ENCODE measurements at places on chromosomes 1 and 21.

GRCh38 chr1:119865627-119866026, 30.7 kb downstream of the ADAM30 start:
- DNase-seq = no peak

DNA sequence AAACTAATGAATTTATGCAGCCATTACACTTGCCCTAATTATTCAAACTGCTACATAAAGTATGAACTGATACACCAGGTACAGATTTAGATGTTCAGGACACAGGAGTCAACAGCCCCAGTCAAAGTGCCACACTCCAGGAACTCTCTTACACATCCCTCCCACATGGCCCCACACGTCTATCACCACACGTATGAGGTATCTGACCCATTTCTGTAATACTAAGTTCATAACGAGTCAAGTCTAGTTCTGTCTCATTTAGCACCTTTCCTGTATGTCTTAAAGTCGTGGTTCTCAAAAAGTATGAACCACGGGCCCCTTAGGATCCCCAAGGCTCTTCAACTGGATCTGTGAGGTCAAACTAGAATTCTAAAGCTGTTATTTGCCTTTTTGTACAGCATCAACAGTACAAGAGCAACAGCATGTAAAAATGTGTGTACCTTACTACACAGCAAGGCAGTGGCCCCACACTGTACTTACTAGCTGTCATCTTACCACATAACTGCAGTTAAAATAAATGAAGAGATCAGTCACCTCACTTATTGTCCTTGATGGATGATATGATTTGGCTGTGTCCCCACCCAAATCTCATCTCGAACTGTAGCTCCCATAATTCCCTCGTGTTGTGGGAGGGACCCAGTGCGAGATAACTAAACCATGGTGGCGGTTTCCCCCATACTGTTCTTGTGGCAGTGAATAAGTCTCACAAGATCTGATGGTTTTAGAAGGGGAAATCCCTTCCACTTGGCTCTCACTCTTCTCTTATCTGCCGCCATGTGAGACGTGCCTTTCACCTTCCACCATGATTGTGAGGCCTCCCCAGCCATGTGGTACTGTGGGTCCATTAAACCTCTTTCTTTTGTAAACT, 42.6 kb downstream of the SIPA1L2 start:
- no peak for DNase-seq

GRCh38 chr21:42607525-42608102, 45.8 kb upstream of the PDE9A start:
- DNase-seq = no peak

GRCh38 chr1:164693564-164694359, 134.8 kb downstream of the PBX1 start:
- DNase-seq = no peak

DNA sequence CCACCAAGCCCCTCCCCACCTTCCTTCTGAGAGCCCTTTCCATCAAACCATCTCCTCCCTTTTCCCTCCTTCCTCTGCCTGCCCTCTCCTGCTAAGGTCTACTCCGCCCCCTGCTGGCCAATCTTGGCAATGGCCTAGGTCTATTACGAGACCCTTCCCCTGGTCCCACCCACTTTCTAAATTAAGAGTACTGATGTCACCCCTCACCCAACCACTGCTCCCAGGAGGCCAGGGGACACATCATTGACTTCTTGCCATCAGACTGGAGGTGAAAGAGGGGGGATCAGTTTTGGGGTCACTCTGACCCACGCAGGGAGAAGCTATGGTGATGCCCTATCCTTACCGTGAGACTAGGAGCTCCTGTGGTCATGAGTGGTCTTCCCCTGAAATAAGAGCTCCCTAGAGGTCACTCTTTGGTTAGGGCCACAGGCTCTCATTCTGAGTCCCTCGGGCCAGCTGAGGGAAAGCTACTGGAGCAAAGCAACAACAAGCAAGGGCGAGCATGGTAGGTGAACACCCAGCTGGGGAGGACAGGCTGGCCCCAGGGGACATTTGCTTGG, 34.6 kb upstream of the S100A7 start:
- DNase-seq = peak; percentile 82

- DNase-seq = peak; percentile 26
These were observed at the start of gene RBP7 for GRCh38 chr1:9996624-9997582. RBP7 (plus strand) TSS chr1:9997228; CDS start chr1:9997259, 31 bp downstream.

GRCh38 chr1:86154571-86155050, 2.0 kb downstream of the COL24A1 start:
- DNase-seq = no peak

GRCh38 chr1:239392271-239392670, 5.9 kb downstream of the CHRM3 start:
- no peak for DNase-seq

DNA sequence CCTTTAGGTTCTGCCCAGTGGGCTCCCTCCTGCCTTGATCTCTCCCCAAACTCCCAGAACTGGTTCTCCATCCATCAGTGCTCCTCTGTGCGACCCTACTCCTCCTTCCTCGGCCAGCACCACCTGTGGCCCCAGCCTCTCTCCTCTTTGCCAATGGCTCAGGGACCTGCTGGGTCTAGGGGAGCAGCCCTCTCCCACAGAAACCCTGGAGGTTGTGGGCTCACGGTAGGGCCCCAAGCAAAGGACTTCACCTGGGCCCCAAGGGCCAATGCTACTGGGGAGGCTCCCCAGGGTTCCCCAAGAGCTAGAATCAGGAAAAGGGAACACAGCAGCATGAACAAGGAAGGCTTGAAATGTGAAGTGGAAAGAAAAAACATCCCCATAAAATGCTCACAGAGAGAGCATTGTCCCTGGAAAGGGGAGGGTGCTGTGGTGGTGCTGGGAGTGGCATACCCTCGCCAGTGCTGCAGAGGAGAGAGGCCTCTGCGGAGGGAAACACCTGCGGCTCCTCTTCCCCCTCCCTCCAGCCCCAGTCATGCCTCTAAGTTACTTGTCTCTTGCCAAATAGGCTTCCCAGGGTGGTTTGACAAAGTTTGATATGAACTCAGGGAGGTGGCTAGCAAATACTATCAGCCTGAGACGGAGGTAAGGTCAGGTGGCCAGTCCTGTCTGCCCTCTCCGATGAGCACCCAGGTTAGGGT, 2.5 kb downstream of the TMEM63A start:
- peak; percentile 81 for DNase-seq

- DNase-seq = no peak
These were observed 112.6 kb downstream of the PLD5 start for GRCh38 chr1:242411901-242412300.

DNA sequence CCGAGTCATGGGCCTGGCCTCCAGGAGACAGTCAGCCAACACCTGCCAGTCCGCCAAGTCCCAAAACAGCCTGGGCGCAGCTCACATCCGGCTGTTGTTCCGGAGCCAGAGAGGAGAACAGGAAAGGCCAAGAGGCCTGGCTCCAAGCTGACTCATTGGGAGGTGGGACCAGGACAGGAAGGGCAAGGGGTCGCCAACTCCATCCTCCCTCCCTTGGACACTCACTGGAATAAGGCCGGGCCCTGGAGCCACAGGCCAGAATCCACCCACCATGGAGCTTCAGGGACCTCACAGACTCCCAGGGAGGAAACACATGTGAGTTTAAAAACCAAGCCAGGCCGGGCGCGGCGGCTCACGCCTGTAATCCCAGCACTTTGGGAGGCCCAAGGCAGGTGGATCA, 25.1 kb upstream of the CLIC4 start:
- peak; percentile 49 for DNase-seq

GRCh38 chr1:86156566-86157455, at the start of gene COL24A1:
COL24A1 (minus strand) TSS chr1:86156772; CDS start chr1:86156396, 376 bp downstream.
- no peak for DNase-seq

DNA sequence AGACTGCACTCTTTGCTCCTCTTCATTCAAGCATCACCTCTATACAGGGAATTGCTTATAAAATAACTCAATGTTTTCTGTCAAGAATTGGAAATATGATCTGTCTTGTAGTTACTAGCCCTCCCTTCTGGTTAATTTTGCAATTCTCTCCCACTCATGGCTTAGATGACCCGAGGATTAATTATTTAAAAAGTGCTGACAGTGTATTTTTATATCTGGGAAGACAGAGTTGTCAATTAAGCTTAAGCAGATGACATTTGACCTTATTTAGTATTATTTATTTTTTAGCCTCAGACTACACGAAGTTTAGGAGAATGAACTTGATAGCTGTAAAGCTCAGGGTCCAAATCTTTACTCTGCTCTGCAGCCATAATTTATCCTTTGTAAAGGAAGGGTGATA, 538.5 kb downstream of the NEGR1 start:
- DNase-seq = no peak

GRCh38 chr21:45280969-45281368, 6.7 kb downstream of the POFUT2 start:
- no peak for DNase-seq

DNA sequence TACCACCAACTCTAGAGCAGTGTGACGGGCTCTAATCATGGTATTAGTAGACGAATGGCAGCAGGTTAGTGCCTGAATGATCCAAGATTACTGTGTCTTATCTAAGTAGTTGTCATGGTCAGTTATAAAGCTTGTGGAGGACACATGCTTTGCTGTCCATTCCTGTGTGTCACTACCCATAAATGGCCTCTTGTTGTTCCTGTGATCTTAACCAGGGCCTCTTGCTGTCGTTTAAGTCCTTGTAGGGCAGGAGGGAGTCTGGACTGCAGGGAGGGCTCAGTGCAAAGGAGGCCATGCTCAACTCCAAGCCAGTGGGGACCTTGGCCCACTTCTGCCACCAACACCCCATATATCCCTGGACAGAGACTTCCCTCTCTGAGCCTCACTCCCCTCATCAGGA, 130.5 kb downstream of the EPHB2 start:
- DNase-seq = no peak

DNA sequence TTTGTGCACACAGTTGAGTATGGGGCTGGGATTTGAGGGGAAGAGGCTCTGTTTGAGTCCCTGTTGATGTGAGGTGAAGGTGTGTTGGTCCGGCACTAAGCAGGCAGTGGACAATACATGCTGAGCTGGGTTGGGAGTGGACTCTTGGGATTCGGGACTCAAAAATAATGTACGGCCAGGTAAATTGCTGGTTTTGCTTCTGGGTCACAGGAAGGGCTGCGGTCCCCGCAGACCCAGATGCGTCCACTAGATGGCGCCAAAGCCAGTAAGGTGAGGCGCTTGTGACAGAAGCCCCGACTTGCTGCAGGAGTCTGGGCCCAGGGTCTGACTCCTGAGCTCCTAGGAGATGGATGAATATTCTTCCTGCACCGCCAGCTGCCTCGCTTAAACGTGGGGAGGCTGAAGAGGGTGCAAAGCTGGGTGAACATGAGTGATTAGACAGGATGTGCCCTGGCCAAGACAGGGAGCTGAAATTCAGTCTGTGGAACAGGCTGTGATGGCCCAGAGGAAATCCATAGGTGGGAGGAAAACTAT, 61.4 kb downstream of the ACBD3 start:
- DNase-seq = peak; percentile 96

GRCh38 chr1:220750131-220750515, 2.0 kb downstream of the MTARC2 start:
- DNase-seq = no peak

DNA sequence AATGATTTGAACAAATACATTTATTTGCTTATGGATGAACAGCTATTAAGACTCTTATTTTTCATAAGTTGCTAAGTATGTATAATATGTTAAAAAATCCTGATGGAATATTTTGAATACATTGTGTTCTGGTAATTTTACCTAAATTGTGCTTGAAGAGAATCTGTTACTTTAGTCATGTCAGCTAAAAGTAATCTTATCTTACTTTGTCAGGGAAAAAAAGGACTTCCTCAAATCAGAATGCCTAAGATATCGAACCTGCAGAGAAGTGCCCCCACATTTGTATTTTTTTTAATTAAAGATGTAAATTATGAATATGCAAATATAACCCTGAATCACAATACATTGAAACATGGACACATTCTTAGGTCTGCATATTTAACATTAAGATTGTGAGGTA, 1331.7 kb downstream of the MRPL39 start:
- no peak for DNase-seq

DNA sequence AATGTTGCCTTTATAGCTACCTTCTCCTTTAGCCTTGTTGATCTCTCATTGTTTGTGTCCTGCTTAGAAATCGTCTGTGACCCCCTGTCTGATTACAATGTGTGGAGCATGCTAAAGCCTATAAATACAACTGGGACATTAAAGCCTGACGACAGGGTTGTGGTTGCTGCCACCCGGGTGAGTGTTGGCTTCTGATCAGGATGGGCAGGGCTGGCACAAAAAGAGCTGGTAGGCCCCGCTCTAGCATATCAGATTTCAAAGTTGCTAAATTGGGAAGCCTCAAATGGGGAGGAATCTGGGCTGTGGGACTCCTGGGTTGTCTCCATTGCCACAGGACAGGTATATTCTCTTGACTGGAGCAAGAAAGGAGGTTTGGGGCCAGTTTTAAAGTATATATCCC, 8.4 kb downstream of the NCSTN start:
- no peak for DNase-seq

DNA sequence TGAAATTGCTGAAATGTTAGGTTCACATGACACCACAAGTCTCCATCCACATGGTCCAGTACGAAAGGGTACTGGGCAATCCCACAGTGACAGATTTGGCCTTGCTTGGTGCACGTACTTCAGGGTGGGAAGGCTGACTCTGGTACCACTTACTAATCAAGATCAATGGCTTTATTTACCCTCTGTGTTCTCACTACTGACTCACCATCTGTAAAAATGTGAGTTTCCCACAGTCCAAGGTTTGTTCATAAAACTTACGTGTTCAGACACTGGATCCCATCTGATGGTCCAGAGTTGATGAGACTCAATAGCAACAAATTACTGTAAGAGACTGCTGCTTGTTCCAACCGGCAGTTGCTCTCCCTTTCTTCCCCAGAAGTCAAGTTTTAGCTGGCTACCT, 231.7 kb downstream of the LMX1A start:
- DNase-seq = no peak

DNA sequence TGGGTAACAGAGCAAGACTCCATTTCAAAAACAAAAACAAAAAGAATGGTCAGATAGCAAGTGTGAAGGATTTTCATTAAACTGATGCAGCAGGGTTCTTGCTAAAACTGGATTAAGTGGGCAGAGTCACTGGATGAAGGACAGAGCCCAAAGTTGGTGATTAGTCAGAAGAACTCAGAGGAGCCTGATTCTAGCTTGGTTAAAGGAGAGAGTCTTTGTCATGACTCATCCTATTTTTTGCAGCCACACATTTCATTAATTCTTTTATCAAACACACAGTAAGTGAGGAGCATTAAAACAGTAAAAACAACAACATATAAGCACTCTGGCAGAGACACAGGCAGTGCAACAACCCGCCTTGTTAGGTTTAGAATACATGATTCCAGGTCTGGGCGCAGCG, 56.0 kb upstream of the EDARADD start:
- no peak for DNase-seq

GRCh38 chr1:153527023-153527682, 8.6 kb downstream of the S100A6 start:
- DNase-seq = no peak

DNA sequence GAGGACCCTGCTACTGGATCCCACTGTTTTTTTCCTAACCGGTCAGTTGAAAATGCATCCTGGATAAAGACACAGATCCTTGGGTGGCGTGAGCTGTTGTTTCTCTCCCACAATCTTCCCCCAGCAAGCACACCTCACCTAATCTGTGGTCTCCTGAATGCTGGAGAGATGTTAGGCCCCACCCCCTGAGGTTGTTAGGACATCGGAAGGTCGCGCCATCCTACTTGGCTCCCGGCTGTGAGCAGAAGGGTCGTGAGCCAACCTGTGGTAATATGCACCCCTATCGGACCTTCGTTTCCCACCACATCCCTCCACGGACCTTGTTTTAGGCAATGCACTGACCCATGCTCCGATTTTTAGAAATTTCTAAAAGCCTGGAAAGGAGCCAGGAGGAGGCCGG, 89.9 kb upstream of the IPO9 start:
- no peak for DNase-seq

- peak; percentile 53 for DNase-seq
These were observed 20.8 kb upstream of the ENSA start for GRCh38 chr1:150650193-150650592.

Measured in colonic mucosa (tissue), 4 donors.